ENCODE measurements at places on chromosomes 1 and 21.

DNA sequence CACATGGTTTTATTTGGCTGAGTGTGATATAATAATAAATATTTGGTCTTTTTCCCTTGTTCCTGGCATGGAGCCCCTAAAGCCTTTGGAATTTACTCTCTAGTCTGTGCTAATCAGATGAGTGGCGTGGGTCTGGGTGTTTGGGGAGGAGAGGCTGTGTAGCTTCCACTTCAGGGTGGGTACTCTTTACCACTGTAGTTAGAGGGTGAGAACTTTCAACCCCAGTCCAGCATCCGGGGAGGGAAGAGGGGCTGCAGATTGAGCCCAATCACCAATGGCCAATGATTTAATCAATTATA lies 20.0 kb downstream of the USP25 start:
- peak; percentile 33 for DNase-seq

DNA sequence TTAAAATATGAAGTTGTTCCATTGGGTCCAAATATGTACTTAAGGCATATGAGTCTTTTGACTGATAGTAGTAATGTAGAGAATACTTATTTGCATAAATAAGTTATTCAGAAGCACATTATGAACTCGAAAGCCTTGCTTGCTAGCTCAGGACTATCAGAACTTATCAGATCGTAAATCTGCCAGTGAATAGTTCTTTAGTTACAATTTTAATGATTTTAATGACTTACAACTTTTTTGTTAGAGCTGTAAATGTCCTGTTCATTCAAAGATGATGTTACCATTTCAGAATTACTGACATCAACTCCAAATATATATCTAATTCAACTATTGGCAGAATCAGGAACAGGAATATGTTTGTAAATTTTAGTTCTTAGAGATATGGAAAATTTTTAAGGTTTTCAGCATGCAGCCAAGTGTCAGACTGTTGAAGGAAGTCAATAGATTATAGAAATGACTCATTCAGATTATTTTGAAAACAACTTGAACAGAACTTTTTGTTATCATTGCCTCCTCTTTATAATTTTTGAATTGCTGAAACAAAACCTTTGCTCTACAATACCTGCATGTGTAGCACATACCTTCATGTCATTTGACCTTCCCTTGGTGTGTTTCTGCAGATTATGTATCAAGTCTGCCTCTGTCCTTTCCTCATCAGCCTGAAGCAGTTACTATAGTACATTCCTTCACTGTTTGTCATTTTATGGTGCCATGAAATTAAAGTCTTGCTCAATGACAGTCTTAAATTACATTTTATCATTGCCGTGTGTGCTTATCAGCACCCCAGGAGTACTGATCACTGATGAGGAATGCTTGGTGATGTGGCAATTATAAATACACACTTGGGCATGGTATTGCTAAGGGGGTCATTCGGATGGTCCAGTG lies 44.9 kb downstream of the LRRC8D start:
- DNase-seq: peak; percentile 68

DNA sequence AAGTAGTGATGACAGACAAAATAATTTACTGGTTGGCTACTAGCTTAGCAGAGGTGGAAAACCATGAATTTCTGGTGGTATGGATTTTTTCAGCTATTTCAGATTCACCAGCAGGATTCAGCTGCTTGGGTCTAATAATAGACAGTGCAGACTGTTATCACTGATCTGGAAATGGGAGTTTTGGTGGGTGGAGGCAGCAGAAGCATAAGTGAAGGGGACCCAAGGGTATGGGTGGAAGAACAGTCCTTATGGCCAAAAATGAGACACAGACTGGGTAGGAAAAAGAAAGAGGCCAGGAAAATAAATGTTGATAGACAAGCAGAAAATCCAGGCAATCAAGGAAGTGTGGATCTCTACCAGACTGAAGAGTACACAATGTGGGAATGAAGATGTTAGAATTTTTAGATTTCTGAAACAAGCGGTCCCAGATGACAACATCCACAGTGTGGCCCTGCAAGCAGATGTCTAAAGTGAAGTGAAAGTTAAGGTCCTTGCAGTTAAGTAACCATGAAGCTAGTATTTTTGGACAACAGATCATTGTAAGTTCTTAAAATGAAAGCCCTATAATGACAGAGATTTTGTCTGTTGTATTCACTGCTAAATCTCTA lies 24.7 kb downstream of the LYST start:
- DNase-seq: no peak

- peak; percentile 90 for DNase-seq
Measured at GRCh38 chr1:206714331-206715058, 29.8 kb downstream of the MAPKAPK2 start.

- peak; percentile 44 for DNase-seq
Measured at GRCh38 chr1:35298464-35298863, 30.0 kb downstream of the ZMYM4 start.

GRCh38 chr1:18480315-18481189 lies at the start of gene KLHDC7A:
TSS of gene KLHDC7A (plus strand) at chr1:18480930. CDS start at chr1:18480982, 52 bp downstream.
- peak; percentile 0 for DNase-seq

GRCh38 chr21:35849144-35849543 lies 211.2 kb downstream of the SETD4 start:
- DNase-seq: peak; percentile 80

DNA sequence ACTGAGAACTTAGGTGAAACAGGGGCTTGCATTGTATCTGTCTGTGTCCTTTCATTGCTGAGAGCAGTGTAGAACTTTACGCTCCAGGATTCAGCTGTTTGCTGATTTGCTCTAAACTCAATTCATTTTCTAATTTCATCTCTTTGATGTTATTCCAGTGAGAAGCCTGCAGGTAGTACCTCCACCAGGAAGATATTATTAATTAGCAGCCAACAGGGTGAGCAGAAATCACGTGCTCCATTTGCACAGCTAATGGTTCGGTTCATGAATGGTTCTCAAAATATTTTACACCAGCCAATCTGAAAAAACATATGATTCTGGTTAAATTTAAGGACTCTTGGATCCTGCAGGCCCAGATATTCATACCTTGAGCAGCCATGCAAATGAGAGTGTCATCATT lies 52.1 kb downstream of the SUSD4 start:
- DNase-seq: no peak

DNA sequence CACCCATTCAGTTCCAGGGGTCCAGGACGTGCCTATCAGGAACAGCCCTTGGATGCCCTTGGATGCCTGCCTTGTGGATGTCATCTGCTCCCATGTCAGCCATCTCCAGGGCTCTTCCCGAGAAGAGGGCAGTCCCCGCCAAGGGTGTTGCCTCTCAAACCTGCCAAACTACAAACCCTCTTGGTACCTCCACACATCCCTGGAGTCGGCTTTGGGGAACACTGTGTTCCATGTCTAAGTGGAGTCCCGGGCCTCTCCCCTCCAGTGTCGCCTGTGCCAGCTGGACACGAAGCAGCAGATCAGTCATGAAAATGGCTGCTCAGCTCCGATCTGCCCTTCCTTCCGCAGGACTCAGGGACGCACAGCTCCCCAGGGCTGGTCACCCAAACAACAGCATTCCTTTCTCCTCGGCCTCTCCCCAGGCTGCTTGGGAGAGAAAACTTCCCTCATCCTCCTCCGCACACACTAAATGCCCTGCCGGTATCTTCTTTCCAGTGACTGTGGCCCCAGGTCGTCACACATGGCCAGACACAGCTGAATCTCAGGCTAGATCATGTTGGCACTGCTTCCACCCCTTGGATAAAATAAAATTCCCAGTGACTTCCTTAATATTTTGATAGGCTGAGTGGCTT lies 53.4 kb downstream of the GALNT2 start:
- no peak for DNase-seq

GRCh38 chr1:5571861-5572401 lies 420.3 kb downstream of the NPHP4 start:
- no peak for DNase-seq

DNA sequence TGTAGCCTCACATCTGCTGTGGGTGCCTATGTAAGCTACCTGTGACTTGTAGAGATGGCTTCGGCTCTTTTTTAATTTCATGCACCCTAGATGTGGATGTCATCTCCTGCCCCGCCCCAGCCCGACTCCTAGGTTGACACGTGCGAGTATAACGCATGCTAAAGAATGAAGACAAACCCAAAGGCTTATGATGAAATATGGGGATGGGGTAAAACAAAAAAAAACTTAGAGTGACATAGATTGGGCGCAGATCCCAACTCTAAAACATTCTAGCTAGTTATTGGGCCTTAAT lies 613 bp upstream of the ERO1B start:
- DNase-seq: peak; percentile 2

DNA sequence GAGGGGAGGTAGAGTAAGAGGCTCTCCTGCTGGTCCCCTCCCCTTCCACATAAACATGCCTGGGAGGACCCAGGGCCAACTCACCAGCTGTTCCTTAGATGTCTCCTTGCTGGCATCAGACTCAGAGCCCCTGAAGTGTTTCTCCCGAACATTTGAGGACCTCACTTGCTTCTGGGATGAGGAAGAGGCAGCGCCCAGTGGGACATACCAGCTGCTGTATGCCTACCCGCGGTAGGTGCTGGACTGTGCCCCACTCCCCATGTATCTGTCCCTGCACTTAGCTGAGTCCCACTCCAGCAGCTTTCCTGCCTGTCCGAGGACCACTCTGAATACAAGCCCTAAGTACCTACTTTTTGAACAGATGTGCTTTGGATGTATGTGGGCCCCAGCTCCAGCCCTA lies 383 bp downstream of the MPL start:
- DNase-seq: no peak

DNA sequence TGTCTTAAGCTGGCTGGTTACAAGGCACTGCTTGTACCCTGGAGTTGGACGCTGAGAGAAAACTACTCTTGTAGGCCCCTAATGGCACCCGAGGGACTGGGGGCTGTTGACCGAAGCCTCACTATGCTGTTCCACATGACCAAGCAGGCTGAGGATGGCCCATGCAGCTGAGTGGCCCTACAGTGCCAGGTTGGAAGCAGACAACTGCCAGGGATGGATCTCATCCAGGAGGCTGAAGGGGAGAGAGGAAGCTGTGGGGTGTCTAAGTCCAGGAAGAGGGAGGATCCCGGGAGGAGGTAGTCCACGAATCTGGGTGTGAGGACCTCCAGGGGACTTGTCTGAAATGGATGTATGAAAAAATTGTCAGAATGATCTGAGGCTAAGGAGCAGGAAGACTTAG lies 45.8 kb downstream of the FOXD2 start:
- DNase-seq: no peak

GRCh38 chr1:6958407-6959030 lies 173.3 kb downstream of the CAMTA1 start:
- DNase-seq: peak; percentile 53

GRCh38 chr1:180181048-180181447 lies 26.4 kb downstream of the QSOX1 start:
- peak; percentile 31 for DNase-seq

- DNase-seq: no peak
Measured at GRCh38 chr21:42058631-42059111, 12.4 kb upstream of the UMODL1 start.

DNA sequence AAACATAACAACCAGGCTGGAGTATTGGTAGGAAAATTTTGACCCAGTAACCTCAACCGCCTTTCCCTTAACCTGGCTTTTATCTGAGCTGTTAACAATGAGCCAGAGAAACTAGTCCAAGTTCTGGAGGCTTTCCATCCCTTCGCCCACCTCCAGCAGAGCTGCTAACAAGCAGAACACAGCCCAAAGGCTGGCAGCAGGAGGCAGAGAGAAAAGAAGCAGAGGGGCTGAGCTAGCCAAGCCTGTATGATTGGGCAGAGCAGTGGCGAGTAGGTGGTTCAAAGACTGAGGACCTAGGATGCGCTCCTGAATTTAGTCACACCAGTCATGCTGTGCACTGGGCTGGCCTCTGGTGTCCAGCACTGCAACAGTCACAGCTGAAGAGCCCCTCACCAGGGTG lies 123.0 kb downstream of the TNR start:
- DNase-seq: no peak

DNA sequence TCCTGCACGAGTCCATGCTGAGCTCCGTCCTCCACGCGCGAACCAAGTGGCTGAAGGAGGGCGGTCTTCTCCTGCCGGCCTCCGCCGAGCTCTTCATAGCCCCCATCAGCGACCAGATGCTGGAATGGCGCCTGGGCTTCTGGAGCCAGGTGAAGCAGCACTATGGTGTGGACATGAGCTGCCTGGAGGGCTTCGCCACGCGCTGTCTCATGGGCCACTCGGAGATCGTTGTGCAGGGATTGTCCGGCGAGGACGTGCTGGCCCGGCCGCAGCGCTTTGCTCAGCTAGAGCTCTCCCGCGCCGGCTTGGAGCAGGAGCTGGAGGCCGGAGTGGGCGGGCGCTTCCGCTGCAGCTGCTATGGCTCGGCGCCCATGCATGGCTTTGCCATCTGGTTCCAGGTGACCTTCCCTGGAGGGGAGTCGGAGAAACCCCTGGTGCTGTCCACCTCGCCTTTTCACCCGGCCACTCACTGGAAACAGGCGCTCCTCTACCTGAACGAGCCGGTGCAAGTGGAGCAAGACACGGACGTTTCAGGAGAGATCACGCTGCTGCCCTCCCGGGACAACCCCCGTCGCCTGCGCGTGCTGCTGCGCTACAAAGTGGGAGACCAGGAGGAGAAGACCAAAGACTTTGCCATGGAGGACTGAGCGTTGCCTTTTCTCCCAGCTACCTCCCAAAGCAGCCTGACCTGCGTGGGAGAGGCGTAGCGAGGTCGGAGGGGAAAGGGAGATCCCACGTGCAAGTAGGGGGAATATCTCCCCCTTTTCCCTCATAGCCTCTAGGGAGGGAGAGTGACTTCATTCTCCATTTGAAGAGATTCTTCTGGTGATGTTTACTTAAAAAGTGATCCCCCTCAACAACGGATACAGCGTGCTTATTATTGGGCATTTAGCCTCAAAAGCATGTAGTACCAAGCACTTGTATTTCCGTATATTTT lies 991 bp downstream of the PRMT6 start:
- peak; percentile 68 for DNase-seq

DNA sequence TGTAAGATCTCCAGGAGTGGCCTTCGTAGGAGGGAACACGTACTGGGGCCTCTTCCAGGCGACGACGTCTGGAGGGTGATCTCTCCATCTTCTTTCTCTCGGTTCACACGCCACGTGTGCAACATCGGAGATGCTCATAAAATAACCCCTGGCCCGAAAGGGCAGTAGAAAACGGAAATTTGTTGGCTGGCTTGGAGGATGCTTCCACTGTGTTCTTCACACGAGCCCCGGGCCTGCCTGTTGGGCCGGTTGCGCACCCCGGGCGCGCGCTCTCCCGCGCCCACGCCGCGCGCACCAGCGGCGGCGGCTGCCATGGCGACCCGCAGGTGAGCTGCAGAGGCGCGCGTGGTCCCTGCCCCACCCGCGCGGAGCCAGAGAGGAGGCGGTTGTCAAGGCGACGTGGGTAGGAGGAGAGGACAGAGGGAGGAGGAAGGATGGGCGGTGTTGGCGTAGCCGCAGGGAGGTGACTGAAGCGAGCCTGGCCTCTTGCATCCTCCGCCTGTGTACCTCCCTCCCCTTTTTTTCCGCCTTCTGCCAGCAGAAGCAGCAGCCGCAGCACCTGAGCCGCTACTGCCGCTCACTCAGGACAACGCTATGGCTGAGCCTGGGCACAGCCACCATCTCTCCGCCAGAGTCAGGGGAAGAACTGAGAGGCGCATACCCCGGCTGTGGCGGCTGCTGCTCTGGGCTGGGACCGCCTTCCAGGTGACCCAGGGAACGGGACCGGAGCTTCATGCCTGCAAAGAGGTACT lies at the start of gene ELAPOR1:
ELAPOR1 (plus strand) TSS at position 526 of the 752 bp plus-strand sequence; CDS start at position 595, 69 bp downstream.
- peak; percentile 31 for DNase-seq

DNA sequence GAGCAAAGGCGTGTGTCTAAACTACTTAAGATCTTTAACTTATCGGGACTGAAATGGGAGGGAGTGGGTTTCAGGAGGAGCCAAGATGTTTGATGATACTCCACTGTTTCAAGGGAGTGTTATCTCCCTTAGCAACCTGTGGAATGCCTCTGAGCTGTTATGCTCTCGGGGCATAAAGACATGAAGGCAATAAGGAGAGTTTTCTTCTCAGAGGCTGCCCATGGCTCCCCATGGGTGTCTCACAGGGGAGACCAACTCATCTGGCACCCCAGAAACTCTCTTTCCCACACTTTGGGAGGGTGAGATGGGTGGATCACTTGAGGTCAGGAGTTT lies 130.0 kb downstream of the LIPI start:
- no peak for DNase-seq

All from fibroblast of lung (primary cell).